ENCODE measurements at places on chromosomes 12 and 14.

- DNase-seq, result peak; percentile 54
These were observed 1.9 kb upstream of the BAZ2A start for GRCh38 chr12:56631790-56632700.

DNA sequence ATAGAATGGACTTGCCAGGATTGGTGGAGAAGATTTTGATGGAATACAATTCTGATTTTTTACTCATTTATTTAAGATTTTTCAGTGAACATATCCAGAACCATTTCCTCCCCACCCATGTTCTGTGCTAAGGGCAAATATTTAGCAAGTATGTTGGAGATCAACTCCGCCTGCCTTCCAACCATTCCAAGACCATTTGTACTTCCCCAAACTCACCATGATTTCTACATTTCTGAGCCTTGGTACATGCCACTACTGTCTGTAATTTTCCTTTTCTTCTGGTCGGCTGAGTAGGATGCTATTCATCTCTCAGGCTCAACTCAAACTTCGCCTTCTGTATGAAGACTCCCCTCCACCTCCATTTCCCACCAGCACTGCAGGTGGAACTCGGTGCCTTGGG lies 150.6 kb downstream of the NTF3 start:
- DNase-seq, result no peak

- peak; percentile 40 for DNase-seq
These were observed 17.8 kb upstream of the RPS6KA5 start for GRCh38 chr14:91078095-91078737.

GRCh38 chr14:54807428-54807827 lies 95.2 kb downstream of the GCH1 start:
- no peak for DNase-seq

DNA sequence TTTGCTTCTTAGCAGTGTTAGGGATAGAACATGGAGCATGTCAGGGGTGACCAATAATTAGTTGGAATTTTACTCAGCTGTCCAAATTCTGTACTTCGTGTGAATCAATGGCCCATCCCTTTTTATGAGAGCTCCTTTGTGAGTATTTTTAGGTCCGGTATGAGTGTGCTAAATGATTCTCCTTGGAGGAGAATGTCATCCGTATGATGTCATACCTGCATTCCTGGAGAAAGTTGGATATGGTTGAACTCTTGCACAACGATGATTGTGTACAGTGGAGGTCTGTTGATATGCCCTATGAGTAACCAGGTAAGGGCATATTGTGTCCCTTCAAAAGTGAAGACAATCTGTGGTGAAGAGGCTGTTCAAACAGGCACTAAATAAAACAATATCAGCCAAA lies 400.8 kb downstream of the GXYLT1 start:
- no peak for DNase-seq

DNA sequence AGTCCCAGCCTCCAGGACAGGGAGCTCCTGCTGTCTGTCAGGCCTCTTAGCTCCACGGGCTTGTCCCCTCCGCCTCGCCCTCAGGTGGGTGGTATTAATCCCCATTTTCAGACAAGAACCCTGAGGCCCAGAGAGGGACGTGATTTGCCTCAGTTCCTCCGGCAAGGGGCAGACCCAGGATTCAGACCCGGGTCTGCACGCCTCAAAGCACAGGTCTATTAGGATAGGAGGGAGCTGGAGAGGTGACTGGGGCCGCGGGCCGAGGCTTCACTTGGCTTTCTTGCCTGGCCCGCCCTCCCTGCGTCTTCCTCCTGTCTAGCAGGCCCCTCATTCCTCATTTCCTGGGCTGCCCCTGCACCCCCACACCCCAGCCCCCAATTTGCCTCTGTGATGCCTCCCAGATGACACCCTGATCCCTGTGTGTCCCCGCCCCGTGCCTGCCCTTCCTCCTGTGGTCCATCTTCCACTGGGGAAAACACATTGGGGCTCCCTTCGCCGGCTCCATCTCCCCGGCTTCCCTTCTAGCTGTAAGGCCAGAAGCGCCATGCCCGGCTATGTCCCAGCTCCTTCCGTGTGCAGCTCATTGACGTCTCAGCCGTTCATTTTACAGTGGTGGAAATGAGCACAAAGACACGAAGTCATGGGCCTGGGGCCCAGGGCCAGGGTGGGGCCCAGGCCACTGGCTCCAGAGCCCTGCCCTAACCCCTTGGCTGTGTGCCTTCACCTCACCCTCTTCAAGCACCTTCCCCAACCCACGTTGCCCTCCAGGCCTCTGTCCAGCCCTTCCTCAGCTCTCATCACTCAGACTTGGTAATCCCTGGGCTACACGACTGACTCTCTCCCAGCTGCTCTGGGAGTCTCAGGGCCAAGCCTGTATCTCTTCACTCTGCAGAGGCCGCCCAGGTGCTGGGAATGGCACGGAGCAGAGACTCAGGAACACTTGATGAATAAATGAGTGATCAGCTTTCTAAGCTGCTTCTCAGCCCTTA lies 15.5 kb upstream of the CYP46A1 start:
- DNase-seq, result no peak

GRCh38 chr12:50633955-50634354 lies 129.2 kb downstream of the DIP2B start:
- DNase-seq, result no peak

DNA sequence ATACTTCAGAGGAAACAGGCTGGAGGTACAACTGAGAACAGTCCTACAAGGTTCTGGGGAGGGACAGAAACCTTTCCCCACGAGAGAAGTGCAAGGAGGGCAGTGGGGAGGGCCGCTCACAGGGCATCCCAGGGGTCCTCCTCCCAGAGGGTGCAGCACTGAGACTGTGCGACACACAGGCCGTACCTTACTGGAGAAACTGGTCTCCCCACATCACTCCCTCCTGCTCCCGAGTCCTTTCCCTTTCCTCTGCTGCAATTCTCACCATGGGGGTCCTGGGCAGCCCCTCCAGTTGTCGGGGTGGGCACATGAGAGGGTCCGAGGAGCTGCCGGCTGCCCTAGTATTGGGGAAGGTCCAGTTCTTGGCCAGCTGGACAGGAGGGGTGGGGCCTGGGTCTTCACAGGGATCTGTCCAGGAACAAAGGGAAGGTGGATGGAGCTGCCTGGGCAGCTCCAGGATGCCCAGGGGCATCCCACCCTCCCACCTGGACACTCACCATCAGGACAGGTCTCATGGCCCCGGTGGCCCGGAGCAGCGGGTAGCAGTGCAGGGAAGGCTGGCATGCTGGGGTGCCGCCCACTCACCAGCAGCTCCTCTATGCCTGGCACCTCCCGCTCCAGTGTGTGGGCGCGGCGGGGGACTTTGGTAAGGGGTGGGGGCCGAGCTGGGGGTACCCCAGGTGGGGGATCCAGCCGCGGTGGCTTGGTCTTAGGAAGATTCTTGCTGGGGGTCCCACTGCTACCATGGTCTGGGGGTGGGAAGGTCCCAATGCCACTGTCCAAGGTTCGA lies 35.8 kb downstream of the NCKAP5L start:
- DNase-seq, result no peak

DNA sequence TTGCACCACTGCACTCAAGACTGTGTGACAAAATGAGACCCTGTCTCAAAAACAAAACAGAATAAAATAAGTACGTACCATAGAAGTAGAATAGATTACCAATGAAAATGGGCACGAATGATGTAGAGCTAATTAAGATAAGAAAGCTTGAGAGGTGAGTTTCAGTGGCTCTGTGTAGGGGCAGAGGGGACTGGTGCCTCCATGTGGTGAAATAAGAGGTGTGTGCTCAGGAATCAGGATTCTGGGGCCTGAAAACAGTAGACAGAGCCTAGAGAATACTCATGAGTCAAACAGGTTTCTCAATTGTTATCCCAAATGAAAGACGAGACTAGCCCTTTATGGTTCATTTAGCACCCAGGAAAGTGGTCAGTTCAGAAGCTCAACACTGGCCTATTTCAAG lies 1145.1 kb downstream of the FLRT2 start:
- no peak for DNase-seq

- no peak for DNase-seq
These were observed 122.9 kb downstream of the OTOGL start for GRCh38 chr12:80222261-80222660.

- DNase-seq, result no peak
These were observed 272.4 kb downstream of the ALX1 start for GRCh38 chr12:85552461-85552860.

GRCh38 chr14:20179218-20179617 lies 11.5 kb upstream of the OR11G2 start:
- no peak for DNase-seq

DNA sequence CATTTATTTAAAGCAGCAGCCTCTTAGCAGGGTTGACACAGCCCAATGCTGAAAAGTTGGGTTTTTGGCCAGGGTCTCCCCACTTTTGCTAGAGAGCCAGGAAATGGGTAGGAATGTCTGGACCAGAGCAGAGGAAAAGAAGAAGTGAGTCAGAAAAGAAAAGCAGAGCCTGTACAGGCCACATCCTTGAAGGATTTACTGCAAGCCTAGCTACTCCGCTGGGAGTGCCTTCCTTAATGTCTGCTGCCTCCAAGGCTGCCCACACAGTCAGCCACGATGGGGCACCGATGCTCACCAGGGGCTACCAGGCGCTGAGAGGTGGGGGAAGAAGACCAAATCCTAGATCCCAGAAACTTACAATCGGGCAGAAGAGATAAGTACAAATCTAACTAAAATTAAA lies 139.2 kb downstream of the C12orf75 start:
- DNase-seq, result no peak

DNA sequence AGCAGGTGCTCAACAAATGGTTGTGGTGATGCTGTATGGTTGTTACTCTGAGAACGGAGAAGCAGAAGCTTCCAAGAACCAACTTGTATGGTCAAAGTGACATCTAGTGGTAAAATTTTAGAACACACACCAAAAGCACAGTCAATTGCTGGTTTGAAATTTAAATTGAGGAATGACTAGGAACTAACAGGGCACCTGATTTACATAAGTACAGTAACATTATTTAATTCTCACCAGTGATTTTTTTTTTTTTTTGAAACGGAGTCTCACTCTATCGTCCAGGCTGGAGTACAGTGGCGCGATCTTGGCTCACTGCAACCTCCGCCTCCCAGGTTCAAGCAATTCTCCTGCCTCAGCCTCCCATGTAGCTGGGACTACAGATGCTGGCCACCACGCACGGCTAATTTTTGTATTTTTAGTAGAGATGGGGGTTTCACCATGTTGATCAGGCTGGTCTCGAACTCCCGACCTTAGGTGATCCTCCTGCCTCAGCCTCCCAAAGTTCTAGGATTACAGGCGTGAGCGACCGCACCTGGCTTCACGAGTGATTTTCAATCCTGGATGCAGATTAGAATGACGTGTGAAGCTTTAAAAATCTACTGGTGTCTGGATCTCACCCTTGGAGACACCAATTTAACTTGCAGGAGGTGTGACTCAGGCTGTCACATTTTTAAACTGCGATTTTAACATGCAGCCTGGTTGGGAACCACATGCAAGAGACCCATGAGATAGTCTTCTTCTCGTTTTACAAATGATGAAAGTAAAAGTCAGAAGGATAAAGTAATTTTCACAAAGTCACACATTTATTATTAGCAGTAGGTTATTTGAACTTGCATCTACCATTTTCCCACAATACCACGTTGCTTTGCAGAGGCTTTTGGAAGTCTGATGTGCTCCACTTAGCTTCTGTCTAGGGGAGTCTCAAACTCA lies 14.1 kb upstream of the NUMB start:
- no peak for DNase-seq

- DNase-seq, result no peak
These were observed 20.6 kb downstream of the OR6S1 start for GRCh38 chr14:20620798-20621478.
